ENCODE measurements at places on chromosomes 3 and 15. TPM values are rescaled to one million over a fixed set of nuclear protein-coding genes. Genes with fewer than 3 reads are reported as not detected.

SNX22 gene
- 0.17 TPM for total RNA-seq

GOLGA6B gene
- not detected for total RNA-seq

CHCHD4 gene
- 22.9 TPM for total RNA-seq

- DNase-seq = no peak
Measured at GRCh38 chr15:70514251-70514650, 249.1 kb downstream of the UACA start.

DNA sequence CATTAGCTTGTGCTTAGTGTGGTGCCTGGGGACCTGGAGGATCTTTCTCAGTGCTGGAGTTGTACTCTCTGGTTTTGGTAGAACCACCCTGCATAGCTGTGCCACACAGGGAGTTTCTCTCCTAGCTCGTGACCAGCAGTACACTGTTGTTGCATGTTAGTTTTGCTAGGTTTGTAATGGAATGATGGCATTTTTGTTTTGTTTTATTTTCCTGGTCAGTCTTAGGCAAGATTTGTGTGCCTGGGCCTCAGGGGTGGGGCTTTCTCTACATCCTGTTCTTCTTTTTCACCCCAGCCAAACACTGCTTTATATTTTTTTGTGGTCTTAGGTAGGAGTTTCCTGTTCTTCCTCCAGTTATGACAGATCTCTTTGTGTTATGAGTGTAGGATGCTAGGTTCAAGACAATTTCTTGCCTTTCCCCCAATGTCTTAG lies 534.5 kb upstream of the KCNMB2 start:
- DNase-seq = no peak

DNA sequence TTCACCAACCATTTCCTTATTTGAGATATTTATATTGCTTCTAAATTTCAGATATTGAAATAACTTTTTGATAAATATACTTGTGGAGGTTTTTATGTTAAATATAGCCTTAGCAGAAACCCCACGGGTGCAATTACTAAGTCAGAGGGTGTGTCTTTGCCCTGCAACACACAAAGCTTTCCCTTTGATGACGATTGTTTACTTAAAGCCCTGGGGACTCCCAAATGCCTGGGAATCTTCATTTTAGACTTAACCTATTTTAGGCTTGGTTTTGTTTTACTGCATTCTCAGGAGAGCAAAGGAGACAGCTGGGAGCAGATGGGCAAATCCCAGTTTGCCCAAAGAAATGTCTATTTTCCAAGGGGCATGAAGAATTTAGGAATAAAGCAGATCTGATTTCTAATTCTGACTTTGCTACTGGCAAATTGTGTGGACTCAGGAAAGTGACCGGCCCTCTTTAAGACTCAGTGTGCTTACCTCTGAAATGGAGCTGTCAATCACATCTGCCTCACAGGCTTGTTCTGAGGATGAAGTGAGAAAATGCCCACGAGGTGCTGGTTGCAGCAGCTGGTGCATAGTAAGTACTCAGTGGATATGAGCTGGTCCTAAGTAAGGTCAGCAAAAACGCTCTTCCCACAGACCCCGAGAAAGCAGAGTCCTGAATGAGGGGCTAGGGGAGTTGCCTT lies 49.3 kb upstream of the CA12 start:
- no peak for DNase-seq

GRCh38 chr3:187942658-187943241 lies 197.5 kb upstream of the BCL6 start:
- DNase-seq = no peak

- DNase-seq = peak; percentile 35
Measured at GRCh38 chr3:37753428-37753827, 108.3 kb upstream of the CTDSPL start.

DNA sequence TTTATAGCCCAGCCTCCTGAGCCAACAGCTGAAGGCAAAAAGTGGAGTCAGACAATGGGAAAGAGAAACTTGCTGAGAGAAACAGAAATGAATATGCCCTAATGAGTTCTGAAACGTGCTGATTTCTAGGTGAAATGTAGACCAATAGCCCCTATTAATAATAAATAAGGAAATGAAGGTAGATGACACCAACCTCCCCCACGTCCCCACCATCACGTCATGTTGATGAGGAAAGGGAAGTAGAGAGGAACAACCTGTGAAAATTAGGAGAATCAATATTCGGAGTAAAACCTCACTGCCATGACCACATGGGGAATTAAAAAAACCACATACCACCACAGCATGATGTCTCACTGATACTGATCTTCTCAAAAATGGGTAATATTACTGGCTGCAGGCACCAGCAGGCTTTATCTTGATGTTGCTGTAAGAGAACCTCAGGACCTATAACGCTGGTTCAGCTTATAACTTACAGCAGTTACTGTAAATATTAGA lies 64.0 kb downstream of the KAT2B start:
- DNase-seq = no peak

DNA sequence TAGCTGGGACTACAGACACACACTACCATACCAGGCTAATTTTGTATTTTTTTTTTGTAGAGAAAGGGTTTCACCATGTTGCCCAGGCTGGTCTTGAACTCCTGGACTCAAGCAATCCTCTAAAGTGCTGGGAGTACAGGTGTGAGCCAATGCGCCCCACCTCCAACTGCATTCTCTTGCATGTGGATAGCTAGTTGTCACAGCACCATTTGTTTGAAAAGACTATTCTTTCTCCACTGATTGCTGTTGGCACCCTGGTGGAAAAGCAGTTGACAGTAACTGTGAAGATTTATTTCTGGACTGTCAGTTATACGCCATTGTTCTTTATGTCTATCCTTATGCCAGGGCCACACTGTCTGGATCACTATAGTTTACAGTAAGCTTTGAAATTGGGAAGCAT lies 303.9 kb downstream of the ADAMTS17 start:
- DNase-seq = no peak

GRCh38 chr3:17181413-17181907 lies 296.7 kb downstream of the PLCL2 start:
- DNase-seq = no peak

DNA sequence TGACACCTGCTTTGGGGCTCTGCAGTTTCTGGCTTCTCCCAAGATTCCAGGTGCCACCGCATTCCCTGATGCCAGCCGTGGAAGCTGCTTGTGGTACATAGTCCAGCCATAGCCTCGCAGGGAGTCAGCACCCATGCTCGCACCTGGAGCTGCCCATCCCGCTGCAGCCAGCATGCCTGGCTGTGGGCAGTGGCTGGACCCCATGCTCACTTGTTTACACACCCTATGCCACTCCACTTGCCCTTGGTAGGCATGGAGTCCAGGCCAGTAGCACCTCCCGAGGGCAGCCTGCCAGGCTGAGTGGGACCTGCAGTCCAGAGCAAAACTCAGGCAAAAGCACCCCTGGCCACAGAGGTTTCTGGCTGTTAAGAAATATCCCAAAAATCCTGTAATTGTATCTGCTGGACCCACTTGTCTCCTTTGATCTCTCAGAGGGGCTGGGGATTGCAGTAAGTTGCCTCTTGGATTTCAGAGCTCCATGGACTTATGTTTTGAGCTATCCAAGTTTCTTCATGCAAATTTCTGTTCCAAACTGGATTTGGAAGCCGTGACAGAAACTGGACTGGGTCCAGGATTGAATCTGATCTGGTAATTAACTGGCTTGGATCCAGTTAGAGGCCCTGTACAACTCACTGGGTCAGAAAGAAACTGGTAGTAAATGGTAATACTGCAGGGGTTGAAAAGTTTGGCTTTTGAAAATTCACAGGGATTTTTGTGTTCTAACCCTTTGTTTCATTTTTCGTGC lies 149.3 kb downstream of the FMN1 start:
- no peak for DNase-seq

DNA sequence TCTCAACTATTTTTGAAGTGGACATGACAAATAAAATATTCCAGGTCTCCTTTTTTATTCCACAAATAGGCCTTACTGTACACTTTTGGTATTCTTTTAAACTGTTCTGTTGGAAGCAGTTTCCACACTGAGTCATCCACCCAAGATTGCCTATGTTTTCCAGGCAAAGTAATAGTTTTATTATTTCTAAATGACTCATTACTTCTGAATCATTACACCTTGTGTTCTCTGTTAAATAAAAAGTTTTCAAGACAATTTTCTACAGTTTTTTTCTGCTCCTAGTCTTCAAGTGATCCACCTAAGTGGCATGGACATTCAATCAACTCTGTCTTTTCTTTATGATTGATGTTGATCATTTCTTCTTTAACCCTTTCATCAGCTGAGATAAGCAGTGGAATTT lies 26.5 kb downstream of the PPP2R3A start:
- DNase-seq = peak; percentile 80
